Stimulated activated CD4-positive, alpha-beta T cell treated with anti-CD3 and anti-CD28 coated beads, TNF-alpha, amount 100 ng/mL, for 4 hours (primary cell): ENCODE measurements at places on chromosomes 5 and 9.

DNA sequence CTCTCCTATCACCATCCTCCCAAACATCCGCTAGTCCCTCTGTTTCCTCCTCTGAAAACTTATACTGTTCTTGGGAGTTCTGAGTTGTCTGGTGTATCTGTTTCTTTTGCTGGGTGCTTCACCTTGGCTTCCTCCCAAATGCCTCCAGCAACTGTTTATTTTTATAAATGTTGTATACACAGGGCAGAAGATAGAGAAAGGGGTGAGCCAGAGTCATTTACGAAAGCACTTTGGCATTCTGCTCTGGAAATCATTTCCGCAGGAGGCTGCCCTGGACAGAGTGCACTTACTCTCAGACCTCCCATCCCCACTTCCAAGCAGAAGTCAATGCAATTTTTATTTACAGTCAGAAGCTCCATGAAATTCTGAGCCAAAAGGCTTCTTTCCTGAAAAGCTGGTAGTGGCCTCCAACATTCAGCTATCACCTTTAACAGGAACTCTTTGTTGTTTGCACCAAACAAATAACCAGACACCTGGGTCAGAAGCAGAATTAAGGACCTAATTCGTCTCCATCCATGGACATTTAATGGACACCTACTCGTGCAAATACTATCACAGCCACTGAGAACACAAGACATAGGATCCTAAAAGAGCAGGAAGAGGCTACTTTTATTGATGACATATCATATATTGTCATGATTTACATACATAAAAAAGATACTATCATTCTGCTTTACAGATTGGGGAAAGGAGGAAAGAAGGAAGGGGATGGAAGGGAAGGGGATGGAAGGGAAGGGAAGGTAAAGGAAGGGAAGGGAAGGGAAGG is 229.5 kb upstream of the PAPPA start:
- no peak for DNase-seq

DNA sequence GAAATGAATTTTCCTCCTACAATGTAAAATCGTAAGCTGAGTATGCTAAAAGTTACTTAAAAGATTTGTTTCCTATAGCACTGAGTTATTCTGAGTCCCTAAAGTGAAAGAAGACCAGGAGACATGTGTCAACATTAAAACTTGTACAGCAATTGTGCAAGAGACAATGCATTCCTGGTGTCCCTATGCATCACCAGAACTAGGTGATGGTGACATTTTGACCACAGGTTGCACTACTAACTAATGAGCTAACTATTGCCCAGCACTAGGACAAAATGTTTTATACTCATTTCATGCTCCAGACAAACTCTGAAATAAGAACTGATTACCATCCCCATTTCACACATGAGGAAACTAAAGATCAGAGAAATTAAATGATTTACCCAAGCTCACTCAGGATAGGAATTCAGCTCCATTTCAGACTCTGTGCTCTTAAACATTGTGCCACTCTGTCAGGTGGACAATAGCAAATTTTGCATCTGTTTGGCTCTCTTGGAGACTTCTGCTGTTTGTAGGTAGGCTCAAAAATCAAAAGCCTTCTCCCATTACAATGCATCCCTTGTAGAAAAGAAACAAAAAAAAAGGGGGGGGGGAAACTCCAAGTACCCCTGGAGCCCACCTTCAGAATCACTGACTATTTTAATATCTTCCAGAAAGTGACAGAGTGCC is 269.2 kb downstream of the ACTL7B start:
- DNase-seq, result no peak

DNA sequence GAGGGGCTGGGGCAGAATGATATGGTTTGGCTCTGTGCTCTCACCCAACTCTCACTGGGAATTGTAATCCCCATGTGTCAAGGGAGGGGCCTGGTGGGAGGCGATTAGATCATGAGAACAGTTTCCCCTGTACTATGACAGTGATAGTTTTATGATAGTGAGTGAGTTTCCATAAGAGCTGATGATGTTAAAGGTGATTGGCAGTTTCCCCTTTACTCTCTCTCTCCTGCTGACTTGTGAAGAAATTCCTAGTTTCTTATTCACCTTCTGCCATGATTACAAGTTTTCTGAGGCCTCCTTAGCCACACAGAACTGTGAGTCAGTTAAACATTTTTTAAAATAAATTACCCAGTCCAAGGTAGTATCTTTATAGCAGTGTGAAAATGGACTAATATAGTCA is 120.4 kb upstream of the CDH9 start:
- DNase-seq, result no peak

DNA sequence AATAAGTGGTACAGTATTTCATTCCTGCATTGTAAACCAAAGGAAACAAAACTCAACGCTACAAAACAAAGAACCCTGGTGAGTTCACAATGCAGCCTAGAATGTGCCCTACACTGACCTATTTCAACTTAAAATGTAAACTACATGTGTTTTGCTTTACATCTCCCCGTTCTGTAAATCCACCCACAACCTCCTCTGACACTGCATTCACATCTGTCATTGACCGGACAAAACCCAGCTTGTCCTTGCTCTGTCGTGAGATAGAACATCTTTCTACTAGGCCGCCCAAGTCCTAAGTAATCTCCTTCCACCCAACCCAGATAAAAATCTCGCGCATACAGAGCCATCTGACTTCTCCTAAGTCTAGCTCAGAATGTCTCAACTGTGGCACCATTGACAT is 6.1 kb upstream of the VLDLR start:
- no peak for DNase-seq

DNA sequence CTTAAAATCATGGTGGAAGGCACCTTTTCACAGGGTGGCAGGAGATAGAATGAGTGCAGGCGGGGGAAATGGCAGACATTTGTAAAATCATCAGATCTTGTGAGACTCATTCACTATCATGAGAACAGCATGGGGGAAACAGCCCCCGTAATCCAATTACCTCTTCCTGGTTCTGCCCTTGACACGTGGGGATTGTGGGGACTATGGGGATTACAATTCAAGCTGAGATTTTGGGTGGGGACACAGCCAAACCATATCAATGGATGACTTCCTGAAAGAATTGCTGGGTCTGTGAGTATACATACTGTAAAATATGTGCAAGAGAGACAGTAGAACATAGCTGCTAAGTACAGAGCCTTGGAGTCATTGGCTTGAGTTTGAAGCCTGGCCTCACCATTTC is 47.0 kb downstream of the KIAA1958 start:
- no peak for DNase-seq

GRCh38 chr9:7970681-7971330 is 171.2 kb upstream of the DMAC1 start:
- no peak for DNase-seq

DNA sequence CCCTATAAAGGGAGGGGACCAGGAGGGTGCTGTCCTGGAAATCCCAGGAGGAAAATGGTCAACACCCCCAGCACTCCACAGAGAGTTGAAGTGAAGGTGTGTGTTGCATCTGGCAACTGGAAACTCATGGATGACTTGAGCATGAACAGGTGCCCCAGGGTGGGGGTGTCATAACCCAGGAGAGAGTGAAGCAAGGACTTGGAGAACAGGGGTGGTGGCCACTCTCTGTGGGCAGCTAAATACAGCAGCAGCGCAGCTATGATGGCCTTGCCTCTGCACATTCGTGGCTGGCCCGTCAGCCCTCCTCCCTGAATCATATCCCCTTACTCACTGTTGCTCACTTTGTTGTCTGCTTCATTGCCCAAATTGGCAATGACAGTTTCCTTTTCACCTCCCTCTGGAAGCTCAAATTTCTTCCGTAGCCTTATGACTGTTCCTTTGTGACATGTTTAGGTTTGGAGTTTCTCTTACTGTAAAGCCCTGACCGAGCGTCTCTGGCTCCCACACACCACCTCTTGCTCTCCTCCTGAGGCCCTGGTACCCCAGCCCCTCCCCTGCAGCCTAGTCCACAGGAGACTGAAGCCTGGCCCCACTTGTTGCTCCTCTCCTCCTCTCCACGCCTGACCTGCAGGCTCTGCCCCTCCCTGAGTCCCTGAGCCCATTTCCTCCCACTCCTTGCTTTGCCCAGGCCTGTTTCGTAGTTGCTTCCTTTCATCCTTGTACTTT is 185.8 kb downstream of the CD180 start:
- no peak for DNase-seq
